Motor neuron (in vitro differentiated cells): ENCODE measurements at places on chromosomes 16 and 17. TPM values are rescaled to one million over a fixed set of nuclear protein-coding genes. Genes with fewer than 3 reads are reported as not detected.

GRCh38 chr17:7549401-7550055, 670 bp downstream of the TNFSF12 start:
- peak; percentile 29 for ATAC-seq

GRCh38 chr17:5789528-5789927, 205.2 kb upstream of the NLRP1 start:
- ATAC-seq: peak; percentile 57

Gene CTRB1
- total RNA-seq: 0.46 and 0.59 TPM in 2 replicates

Gene MVP
- total RNA-seq: 8.0 and 9.0 TPM in 2 replicates

Gene ZDHHC1
- total RNA-seq: 3.9 and 4.1 TPM in 2 replicates
